ENCODE measurements at places on chromosomes 7 and 10.
A peak's percentile ranks its signal among the peaks of the same experiment; 100 is the strongest.

- no peak for DNase-seq
Measured at GRCh38 chr10:133527771-133528271, 658 bp downstream of the CYP2E1 start.

GRCh38 chr10:70515035-70515667 lies 36.6 kb downstream of the PALD1 start:
- DNase-seq = no peak

GRCh38 chr10:88095778-88096431 lies 232.5 kb downstream of the PTEN start:
- DNase-seq = no peak

- DNase-seq = peak; percentile 45
Measured at GRCh38 chr7:107387128-107387527, 82.7 kb upstream of the GPR22 start.

GRCh38 chr7:139570119-139570518 lies 46.6 kb downstream of the CLEC2L start:
- no peak for DNase-seq

GRCh38 chr10:104612571-104613205 lies 28.4 kb upstream of the SORCS3 start:
- DNase-seq = no peak

DNA sequence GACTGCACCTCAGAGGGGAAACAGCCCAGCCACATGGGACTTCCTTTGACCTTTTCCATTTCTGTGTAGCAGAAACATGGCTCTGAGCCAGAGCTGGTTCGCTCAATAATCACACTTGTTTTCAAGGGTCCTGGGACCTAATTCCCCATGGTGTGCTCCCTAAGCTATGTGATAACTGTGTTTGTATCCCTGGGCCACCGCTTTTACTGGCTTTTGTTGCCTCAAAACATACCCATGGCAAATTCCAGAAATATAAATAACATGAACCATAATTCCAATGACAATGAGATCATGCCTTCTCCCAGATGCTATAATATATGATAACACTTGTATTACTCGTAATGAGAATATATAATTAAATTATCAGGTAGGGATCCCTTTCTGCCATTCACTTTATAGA lies 196.4 kb downstream of the GFRA1 start:
- no peak for DNase-seq

DNA sequence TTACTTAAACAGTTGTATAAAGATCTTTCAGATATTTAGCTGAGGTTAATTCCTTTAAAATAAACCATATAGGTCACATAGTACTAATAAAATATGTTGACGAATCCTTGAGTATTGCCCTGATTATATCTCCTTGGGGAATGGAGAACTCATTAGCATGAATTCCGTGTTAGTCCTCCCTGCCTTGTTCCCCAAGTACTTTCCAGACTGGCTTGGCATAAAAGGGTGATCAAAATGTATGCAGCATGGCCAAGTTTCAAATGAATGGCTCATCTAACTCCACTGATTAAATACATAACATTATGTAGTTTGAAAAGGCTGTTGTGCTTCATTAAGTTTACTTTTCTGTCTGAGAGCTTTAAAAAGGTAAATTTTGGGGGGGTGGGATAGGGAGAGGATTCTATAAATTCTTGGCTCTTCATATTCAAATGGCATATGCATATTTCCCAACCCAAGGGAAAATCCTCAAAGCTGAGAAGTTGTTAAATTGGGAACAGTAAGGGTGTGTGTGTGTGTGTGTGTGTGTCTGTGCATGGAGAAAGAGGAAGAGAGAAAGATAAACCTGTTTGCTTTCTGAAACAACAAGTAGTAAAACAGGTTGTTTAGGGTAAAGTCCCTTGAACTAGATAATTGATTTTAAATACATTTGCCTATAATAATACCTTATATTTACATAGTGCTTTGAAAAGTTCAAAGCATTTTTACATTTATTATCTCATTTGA lies 4.8 kb upstream of the ADD3 start:
- DNase-seq = no peak

DNA sequence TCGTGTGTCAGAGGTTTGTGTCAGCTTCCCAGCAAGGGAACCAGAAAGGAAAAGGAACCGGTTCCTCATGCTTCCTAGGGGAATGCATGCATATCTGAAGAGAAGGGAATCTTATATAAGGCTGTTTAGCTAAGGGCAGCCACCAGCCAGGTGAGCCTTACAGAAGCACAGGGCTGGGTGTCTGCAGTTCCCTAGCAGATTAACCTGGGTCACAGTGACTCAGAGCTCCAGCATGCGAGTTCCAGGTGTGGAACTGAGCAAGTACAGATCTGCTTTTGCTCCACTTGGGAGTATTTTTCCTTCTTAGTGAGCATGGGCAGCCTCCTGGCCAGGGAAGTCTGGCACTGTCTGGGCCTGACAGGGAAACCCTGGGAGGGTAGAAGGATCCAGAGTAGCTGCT lies 957 bp upstream of the ANKRD2 start:
- DNase-seq = no peak

DNA sequence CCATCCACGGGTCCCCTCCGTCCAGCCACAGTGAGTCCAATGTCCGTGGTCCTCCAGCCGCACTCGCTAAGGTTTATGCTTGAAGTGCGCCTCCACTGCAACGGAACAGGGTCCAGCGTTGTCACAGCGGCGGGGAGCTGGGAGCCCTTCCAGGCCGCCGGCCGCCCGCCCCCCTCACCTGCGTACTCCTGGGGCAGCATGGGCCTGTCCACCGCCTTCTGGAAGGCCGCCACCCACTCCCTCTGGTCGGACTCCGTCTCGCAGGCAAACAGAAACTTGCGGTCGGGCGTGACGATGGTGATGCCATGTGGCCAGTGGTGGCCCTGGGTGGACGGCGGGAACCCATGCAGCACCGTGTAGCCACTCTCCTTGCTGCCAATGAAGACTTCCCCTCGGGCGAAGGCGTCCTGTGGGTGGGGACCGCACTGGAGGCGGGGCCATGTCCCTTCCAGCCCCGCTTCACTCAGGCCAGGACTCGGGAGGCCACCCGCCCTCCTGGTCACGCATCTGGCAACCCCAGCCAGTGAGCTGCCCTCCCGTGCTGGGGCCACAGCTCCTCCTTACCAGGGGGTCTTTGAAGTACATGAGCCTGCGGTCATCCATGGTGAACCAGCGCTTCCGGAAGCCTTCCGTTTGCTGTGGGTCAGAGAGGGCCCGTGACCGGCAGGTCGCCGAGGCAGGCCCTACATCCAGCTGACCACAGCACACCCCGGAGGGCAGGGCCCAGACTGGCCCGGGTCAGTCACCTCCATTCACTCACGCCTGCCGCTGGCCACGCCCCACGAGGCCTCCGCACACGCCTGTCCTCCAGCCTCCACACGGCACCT lies 22.7 kb downstream of the GET4 start:
- no peak for DNase-seq

DNA sequence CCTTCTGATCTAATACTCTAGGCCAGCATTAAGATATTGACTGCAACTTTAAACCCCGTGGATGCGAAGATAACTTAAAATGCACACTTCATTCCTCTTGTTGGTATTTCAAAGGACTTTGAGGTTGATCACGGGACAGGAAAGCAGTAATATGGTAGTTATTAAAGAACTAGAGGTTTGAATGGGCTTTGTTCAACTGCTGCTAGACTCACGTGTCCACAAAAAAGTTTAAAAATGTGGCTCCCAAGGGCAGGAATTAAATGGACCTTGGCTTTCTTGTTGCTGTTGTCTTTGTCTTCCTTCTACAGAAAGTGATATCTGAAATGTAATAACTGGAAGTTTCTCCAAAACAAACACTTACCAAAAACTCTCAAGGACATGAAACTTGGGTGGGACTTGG lies 186.3 kb downstream of the XPNPEP1 start:
- DNase-seq = no peak

- DNase-seq = no peak
Measured at GRCh38 chr10:30430544-30431298, 3.3 kb upstream of the MAP3K8 start.

- no peak for DNase-seq
Measured at GRCh38 chr7:69762821-69763352, 164.6 kb downstream of the AUTS2 start.

GRCh38 chr7:2825559-2826227 lies 18.4 kb downstream of the GNA12 start:
- DNase-seq = no peak

- DNase-seq = no peak
Measured at GRCh38 chr10:97062456-97062855, 123.3 kb downstream of the SLIT1 start.

DNA sequence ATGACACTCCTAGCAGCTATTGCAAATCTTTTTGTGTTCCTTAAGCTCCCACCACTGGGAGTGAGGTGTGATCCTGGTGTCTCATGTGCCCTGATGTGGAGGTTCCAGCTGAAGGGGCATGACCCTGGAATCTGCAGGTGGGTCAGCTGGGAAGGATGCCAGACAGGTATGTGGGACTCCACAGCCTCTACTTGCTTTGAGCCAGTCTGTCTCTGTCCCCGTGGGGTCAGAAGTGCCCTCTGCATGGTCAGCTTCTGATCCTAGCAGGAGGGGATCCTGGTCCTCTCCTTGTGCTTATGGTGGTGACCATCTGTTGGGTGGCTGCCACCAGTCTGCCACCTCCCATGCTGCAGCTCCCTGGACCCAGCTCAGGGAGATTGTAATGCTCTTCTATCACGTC lies 51.1 kb upstream of the COMTD1 start:
- DNase-seq = no peak

DNA sequence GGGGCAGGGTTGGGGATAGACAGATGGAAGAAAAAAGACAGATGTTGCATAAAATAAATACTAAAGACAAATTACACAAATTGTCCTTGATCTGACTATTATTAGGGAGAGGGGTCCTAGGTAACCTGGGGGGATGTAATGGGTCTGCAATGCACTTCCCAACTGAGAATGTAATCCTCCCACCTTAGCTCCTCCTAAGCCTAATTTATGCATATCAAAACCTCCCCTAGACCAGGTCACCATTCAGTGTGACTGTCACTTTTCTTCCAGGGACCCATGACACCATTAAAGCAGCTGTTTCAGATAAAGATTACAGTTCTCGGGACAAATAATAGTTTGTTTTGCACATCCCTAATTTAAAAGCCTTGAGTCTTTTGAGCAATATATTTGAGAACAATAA lies 133.9 kb upstream of the FEZF1 start:
- no peak for DNase-seq

DNA sequence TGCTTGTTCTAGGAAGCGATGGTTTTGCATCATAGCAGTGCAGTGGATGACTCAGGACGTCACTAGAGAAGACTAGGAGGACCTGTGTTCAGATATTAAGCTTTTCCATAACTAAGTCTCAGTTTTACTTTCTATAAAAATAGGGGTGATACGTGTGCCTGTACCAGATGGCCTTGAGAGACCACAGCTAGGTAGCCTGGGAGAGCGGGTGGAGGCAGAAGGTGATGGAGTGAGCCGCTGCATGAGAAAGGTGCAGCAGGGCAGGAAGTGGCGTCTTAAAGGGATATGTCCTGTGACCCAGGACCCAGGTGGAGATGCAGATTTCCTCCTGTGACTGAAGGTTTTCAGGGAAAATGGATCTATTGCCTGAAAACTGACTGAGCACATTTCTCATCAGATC lies 304.9 kb downstream of the CDC14C start:
- no peak for DNase-seq

GRCh38 chr7:48074204-48074654 lies 14.8 kb upstream of the UPP1 start:
- peak; percentile 65 for DNase-seq

DNA sequence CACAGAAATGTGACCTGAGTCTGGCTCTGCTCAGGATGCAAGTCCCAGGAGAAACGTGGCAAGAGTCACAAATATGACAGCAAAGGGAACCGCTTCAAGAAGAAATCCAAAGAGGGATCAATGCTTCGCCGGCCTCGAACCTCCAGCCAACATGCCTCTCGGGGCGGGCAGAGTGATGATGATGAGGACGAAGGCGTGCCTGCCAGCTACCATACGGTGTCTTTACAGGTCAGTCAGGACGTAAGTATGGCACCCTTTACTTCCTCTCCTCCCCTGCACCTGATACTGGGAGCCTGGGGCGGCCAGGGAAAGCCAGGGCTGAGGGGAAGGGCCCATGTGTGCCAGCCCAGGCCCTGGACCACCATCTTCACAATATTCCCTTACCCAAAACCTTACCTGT lies 18.6 kb upstream of the NFKB2 start:
- DNase-seq = no peak

- DNase-seq = no peak
Measured at GRCh38 chr7:155299535-155300202, 2.0 kb downstream of the INSIG1 start.

DNA sequence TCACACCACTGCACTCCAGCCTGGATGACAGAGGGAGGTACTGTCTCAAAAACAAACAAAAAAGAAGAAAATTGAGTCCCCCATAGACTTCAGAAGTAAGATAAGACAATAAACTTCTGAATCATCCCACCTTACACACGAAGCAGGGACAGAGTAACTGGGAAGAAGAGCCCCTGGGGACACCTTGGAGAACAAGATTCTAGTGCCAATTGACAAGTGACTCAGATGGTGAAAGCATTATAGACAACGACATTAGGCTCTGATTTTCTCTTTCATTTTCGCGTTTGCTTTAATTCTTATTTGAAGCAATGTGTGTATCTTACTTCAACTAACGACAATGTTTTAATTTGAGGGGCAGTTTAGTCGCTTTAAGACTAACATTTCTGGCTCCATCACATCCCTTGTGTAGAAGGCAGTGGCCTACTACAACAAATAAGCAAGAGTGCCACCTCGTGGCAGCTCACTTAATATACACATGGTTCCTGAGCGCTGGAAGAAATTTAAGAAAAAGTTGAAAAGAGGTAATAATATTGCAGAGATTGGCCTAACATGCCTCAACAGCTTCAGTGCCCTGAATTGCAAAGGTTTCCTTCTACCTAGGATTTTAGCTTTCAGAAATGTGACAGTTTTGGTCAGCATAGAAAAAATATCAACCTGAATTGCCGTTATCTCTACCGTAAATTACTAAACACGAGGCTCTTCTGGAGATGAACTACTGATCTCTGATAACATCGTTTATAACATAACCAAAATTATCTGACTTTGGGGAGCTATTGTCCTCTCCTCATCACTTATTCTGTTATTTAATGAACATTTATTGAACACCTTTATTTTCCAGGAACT lies 36.7 kb downstream of the ASNS start:
- DNase-seq = peak; percentile 79

DNA sequence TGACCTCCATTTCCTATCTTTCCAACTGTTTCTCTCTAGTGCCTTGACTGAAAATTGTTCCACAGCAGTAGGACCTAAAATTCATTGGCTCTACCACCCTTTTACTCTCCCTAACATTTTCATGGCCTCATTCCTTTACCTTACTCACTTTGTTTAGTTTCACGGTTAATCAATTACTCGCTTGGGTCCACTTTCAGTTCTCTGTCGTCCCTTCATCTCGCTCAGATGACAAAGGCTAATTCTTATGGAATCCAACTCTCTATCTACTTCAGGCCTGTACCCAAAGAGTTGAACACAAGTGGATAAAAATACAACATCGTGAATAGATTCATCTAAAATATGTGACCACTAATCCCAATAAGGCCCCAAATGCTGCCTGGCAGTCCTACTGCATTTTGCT lies 85.9 kb upstream of the ADO start:
- DNase-seq = no peak

- DNase-seq = peak; percentile 59
Measured at GRCh38 chr7:27128034-27128433, 2.5 kb downstream of the HOXA4 start.
